Calu3 (cell line): ENCODE measurements at places on chromosomes 2 and 18.
A peak's percentile ranks its signal among the peaks of the same experiment; 100 is the strongest.

GRCh38 chr2:71643674-71644357, 190.5 kb downstream of the DYSF start:
- no peak for DNase-seq

GRCh38 chr2:176085861-176086771, 2.4 kb upstream of the EVX2 start:
- peak; percentile 34 for DNase-seq

GRCh38 chr2:231932985-231933915, 7.1 kb upstream of the NPPC start:
- DNase-seq: no peak

DNA sequence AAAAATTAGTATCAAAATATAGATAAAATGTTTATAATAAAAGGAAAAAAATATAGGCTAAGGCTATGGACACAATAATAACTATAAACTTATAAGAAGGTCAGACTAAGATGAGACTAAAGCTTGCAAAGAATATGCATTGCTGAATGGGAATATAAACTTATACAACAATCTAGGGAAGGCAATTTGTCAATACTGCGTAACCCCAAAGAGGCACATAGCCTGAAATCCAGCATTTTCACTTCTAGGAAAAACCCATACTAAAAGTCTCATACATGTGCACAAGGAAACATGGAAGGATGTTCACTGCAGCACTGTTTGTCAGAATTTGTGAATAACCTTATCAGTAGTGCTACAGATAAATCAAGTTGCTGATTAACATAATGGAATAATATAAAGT, 45.5 kb downstream of the FANCL start:
- no peak for DNase-seq

DNA sequence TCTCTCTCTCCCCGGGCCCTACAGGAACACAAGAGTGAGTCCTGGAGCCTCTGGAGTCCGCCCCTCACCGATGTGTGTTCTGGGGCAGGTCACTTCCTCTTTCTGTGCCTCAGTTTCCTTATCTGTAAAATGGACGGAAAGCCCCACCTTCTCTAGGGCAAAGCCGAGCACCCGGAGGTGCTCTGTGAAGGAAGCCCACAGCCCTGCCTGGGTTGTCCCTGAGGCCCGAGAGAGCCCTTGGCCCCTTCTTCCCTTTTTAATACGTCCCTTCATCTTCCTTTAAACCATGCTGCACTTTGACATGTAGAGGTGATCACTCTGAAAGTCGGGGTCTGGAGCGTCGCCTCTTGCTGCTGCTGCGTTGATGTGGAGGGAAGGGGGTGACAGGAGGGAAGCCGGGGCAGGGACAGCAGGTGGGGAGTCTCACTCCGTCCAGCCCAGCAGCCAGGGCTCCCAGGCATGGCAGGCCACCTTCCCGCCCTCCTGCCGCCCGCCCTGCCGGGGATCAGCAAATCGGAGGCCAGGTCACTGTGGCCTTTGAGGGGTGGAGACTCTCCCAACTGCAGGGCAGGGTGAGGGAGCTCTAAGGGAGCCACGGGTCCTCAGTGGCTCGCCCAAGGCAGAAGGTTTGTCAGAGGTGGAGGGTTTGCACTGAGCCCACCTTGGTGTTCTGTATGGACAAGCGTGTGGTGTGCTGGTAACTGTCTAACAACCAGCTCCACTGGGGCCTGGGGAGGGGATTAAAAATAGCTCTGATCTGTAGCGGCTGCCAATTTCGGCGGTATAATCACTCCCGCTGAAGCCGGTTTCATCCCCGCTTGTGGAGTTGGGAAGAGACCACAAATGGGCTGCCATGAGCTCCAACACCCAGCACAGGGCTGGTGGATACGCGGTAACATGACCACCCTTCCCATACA, 135.9 kb upstream of the ID2 start:
- no peak for DNase-seq

DNA sequence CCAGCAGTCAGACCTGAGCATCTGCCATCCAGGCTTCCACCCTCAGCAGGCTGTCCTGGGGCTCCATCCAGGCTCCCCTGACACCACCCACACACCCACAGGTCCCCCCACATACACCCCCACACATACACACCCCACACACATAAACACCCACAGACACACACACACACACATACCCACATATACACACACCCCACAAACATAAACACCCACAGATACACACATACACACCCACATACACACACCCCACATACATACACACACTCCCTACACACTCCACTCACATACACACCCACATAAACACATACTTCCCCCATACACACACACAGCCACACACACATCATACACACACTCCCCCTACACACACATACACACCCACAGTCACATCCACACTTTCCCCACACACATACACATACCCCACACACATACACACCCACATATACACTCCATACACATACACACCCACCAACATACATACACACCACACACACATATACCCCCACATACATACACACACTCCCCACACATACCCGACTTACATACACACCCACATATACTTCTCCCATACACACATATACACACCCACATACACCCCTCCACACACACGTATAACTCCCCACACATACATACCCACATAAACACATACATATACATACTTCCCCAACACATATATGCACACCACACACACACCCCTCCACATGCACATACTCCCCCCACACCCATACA, 183.3 kb upstream of the ETAA1 start:
- no peak for DNase-seq

DNA sequence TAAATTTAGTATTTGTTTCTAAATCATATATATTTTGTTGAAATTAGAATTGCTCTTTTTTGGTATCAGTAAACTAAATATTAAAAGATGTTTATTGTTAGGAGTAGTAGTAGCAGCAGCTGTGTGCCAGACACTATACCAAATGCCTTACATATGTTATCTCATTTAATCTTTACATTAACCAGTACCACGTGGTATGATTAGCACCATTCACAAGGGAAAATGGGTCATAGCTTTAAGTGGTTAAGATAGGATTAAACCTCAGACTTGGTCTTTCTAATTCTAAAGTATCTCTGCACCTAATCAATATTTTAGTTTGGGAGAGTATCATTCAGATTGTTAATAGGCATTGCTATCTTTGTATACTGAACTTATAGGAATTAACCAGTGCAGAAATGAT, 29.0 kb downstream of the PSMD14 start:
- no peak for DNase-seq

- no peak for DNase-seq
These were observed 908 bp downstream of the STAT1 start for GRCh38 chr2:191012845-191013681.

GRCh38 chr2:32472605-32473004, 115.8 kb downstream of the BIRC6 start:
- DNase-seq: no peak

GRCh38 chr2:152055366-152056108, 43.3 kb downstream of the CACNB4 start:
- DNase-seq: no peak
